Left lobe of liver (tissue), 2 donors: ENCODE measurements at places on chromosomes 4 and X. TPM values are rescaled to one million over a fixed set of nuclear protein-coding genes. Genes with fewer than 3 reads are reported as not detected.

GRCh38 chr4:95599777-95600400 lies 51.1 kb upstream of the UNC5C start:
- no peak for DNase-seq

DNA sequence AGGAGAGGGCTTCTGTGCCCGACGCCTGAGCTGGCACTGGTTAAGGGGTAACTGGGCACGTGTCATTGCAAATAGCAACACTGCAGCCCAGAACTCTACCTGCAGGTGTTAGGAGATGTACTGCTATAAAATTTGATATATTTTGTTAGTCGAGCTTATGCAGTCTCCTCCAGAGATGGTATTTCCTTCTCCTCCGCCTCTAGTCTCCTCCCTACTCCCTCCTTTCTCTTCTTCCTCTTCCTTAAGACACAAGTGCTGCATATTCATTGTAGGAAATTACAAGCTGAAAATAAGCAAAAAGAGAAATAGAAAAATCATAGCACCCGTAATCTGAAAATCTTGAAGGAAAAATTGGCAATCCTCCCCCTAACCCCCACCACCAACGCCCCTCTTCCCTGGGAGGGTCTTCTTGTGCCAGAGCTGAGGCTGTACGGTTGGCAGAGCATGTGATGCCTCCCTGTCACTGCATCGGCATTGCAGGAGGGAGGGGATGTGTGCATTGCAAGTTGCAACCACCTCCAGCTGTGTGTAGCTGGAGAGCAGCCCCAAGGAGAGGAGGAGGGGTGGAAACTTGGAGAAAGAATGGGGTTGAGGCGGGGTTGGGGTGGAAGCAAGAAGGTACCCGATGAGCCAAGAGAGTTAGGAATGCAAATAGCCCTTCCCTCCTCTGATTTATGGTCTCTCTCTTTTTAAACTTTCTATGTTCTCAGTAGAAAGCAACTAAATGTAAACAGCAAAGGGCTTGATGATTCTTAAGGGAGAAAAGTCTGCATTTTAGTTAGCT lies 48.3 kb upstream of the MND1 start:
- DNase-seq: no peak

The TCEAL3 gene
- 2.5 TPM for total RNA-seq

The REPS2 gene
- 19.1 TPM for total RNA-seq

The SRPK3 gene
- not detected for total RNA-seq

The GDI1 gene
- total RNA-seq: 31.4 TPM

DNA sequence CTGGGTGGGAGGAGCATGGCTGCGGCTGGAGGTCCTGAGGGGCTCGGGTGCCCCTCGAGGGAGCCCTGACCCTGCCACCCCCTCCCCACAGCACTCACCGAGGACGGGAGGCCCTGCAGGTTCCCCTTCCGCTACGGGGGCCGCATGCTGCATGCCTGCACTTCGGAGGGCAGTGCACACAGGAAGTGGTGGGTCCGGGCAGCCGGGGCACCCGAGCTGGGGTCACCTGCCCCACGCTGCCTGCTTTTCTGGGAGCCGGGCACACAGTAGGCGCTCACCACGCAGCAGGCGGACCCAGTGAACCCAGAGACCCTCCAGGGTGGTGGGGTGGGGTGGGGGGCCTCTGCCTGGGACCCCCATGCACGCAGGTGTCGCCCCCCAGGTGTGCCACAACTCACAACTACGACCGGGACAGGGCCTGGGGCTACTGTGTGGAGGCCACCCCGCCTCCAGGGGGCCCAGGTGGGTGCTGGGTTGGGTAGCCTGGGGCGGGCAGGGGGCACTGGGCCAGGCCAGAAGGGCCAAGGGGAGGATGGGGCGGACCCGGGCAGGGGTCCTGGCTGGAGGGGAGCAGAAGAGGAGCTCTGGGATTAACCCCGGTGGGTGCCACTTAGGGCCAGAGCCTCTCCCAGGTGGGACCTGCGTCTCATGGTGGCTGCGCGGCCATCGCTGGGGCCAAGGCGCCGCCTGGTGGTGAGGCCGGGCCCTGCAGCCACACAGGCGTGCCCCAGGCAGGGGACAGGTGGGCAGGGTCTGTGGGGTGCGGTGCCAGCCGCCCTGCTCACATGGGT lies 1.4 kb downstream of the HGFAC start:
- peak; percentile 76 for DNase-seq

DNA sequence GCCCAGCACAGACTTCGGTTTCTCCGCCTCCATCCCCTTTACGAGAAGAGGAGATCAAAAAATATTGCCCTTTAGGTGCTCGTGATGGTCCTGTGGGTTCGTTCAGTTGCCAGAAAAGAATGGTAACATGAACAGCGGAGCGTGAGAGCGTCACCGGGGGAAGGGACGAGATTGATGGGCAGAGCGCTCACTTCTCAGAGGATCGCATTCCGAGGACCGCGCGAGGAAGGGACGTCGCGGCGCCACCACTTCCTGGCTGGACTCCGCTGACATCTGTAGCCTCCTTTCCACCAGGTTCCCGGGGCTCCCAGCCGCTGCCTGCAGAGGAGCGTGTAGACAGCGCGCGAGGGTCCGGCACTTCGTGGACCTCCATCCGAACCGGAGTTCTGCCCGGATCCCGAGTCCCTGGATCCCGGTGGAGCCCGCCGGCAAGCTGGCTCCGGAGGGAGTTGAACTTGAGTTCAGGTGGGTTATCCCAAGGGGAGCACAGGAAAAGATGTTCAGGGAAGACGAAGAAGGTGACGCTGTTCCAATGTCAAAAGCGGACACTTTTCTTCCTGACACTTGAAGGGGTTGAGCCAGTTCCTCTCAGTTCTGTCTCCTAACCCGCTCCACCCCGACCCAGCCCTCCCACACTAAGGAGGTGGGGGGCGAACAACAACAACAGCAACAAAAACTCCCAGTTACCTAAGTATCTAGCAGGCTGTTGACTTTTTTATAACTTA lies 484 bp downstream of the GALNTL6 start:
- DNase-seq: no peak
